ENCODE measurements at places on chromosomes 7 and 10. TPM values are rescaled to one million over a fixed set of nuclear protein-coding genes. Genes with fewer than 3 reads are reported as not detected.

Gene AUTS2
- total RNA-seq = 65.3 TPM

Gene GBX1
- not detected for total RNA-seq

Gene TMEM229A
- not detected for total RNA-seq

Gene STYXL1
- 32.5 TPM for total RNA-seq

Gene PRKG1
- total RNA-seq = 10.8 TPM

Gene RTKN2
- total RNA-seq = 2.4 TPM

Gene ATG9B
- total RNA-seq = 0.11 TPM

Gene ZNF273
- 2.8 TPM for total RNA-seq

Gene TMUB1
- total RNA-seq = 30.0 TPM

- H3K27me3 ChIP-seq = no peaks in the 10 kb centered on the region
- peaks cover 24% of the 10 kb centered on the region for H3K4me1 ChIP-seq
- no peak overlapping the region for H3K27ac ChIP-seq
- no peak for DNase-seq
- no peak overlapping the region for H3K4me3 ChIP-seq
- H3K36me3 ChIP-seq = no peaks in the 10 kb centered on the region
Observed at GRCh38 chr7:93011351-93012294, 106.2 kb downstream of the SAMD9 start.

- H3K4me1 ChIP-seq = peaks cover 20% of the 10 kb centered on the region
- no peak overlapping the region for H3K27ac ChIP-seq
- no peaks in the 10 kb centered on the region for H3K27me3 ChIP-seq
- no peak for DNase-seq
- no peak overlapping the region for H3K4me3 ChIP-seq
Observed at GRCh38 chr7:105205592-105206237, 183.0 kb downstream of the SRPK2 start.

DNA sequence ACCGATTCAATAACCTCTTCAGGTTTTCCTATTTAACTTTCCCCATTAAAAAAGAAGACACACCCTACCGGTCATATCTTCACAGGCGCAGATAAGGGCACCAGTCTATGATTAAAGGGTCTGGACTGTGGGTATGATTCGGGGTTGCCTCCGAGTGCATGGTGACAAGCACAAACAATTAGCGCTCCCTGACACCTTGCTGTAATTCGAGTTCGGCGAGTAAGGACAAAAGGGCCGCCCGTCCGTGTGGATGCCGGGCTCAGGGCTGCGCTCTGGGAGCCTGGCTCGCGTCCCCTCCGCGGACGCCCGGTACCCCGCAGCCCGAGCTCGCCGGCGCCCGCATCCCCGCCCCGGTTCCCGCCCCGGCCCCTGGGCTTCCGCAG lies 111.9 kb upstream of the RHEB start:
- no peak for DNase-seq
- H3K36me3 ChIP-seq = peaks cover 2% of the 10 kb centered on the region
- no peaks in the 10 kb centered on the region for H3K27me3 ChIP-seq
- peak overlapping the region; percentile 83 for H3K4me3 ChIP-seq

- no peak overlapping the region for H3K4me3 ChIP-seq
- no peak for DNase-seq
- H3K27ac ChIP-seq = no peak overlapping the region
- H3K36me3 ChIP-seq = no peaks in the 10 kb centered on the region
- peaks cover 4% of the 10 kb centered on the region for H3K4me1 ChIP-seq
Observed at GRCh38 chr10:8060010-8060703, 5.7 kb downstream of the GATA3 start.

- no peaks in the 10 kb centered on the region for H3K4me1 ChIP-seq
- no peak for DNase-seq
- peaks cover 5% of the 10 kb centered on the region for H3K27me3 ChIP-seq
- no peak overlapping the region for H3K4me3 ChIP-seq
- no peaks in the 10 kb centered on the region for H3K36me3 ChIP-seq
Observed at GRCh38 chr7:98826387-98826786, 43.4 kb downstream of the TMEM130 start.

DNA sequence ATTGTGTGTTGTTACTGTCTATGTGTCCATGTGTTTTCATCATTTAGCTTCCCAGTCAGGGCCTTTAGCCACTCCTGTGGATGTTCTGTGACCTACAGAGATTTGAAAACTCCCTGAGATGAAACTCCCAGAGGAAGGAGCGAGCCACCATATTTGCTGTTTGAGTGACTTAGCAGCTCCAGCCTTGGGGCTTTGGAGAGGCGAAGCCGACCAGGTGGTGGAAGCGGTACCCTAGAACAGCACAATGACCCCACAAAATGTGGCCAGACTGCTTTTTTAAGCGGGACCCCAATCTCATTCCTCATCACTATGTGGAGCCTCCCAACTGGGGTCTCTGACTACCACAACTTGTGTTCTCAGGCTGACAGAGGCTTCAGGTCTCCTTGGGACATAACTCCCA lies 323.9 kb upstream of the KCND2 start:
- no peak overlapping the region for H3K27ac ChIP-seq
- DNase-seq = no peak
- no peaks in the 10 kb centered on the region for H3K27me3 ChIP-seq
- H3K4me3 ChIP-seq = no peak overlapping the region
- H3K4me1 ChIP-seq = no peaks in the 10 kb centered on the region

DNA sequence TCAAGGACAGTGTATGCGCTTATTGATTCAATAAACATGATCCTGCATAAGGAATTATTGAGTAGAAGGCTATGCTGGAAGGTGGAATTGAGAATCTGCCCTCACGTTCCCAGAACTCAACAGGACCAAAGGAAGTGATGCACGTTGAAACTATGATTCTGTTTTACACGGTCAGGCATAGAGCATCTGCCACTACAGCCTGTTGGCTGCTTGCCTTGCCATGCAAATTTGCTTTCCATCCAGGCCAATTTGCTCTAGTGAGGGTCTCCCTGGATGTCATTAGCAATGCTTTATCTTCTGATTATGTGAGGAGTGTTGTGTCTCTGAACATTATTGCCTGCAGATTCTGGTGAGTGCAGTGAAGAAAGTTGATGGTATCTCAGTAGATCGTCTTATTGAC lies 132.9 kb downstream of the ADRA2A start:
- H3K36me3 ChIP-seq = no peaks in the 10 kb centered on the region
- H3K4me1 ChIP-seq = no peaks in the 10 kb centered on the region
- no peak overlapping the region for H3K27ac ChIP-seq
- DNase-seq = no peak
- no peaks in the 10 kb centered on the region for H3K27me3 ChIP-seq

GRCh38 chr10:31752170-31752569 lies 176.5 kb downstream of the ARHGAP12 start:
- DNase-seq = no peak
- peaks cover 40% of the 10 kb centered on the region for H3K4me1 ChIP-seq
- H3K4me3 ChIP-seq = no peak overlapping the region
- no peak overlapping the region for H3K27ac ChIP-seq

DNA sequence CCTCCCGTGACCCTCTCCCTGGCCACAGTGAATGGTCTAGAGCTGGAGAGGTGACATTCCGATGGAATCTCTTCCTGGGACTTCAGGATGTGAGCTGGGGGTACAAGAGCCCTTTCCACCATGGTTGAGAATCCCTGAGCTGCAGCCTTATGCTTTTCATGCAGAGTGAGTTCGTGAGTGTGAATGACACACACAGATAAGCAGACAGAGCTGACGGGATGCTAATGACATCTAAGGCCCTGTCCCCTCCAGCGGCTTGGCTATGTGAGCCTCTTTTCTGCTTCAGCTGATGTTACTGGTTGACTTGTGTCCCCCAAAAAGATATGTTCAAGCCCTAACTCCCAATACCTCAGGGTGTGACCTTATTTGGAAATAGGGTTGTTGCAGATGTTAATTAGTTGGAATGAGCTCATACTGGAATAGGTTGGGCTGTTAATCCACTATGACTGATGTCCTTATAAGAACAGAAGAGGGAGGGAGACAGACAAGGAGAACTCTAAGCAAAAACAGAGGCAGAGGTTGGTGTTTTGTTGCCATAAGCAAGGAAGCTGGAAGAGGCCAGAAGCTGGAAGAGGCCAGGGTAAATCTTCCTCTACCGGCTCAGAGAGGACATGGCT lies 111.1 kb upstream of the AFAP1L2 start:
- H3K4me1 ChIP-seq = peaks cover 13% of the 10 kb centered on the region
- no peak overlapping the region for H3K27ac ChIP-seq
- H3K27me3 ChIP-seq = no peaks in the 10 kb centered on the region
- no peak overlapping the region for H3K4me3 ChIP-seq

GRCh38 chr10:13103554-13103953 lies 3.6 kb downstream of the OPTN start:
- H3K4me3 ChIP-seq = no peak overlapping the region
- H3K36me3 ChIP-seq = peaks cover 15% of the 10 kb centered on the region
- H3K27me3 ChIP-seq = no peaks in the 10 kb centered on the region
- no peak overlapping the region for H3K27ac ChIP-seq
- H3K4me1 ChIP-seq = peaks cover 50% of the 10 kb centered on the region

DNA sequence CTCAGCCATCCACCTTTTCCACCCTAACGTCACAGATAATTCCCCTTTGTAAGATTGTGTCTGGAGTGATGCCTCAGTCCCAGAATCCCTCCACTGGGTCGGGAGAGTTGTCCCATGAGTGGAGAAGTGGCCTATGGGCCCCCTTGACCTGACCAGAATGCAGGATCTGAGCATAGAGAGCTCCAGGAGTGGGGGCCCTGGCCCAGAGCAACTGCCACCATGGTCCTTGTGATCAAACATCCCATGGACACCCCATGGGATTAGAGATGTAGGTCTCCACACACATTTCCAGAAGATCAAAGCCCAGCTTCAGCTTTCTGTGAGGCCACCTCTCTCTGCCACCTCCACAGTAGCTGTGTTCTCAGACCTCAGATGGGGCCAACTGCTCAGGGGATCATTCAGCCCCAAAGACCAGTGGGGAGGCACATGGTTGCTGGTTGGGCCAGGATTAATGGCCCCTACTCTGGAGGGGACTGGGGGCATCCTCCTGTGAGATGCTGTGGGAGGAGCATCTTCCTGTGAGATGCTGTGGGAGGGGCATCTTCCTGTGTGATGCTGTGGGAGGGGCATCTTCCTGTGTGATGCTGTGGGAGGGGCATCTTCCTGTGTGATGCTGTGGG lies 28.5 kb upstream of the DPYSL4 start:
- H3K27me3 ChIP-seq = no peaks in the 10 kb centered on the region
- H3K4me3 ChIP-seq = no peak overlapping the region
- no peak overlapping the region for H3K27ac ChIP-seq
- no peaks in the 10 kb centered on the region for H3K4me1 ChIP-seq
- no peak for DNase-seq

GRCh38 chr7:63925262-63925625 lies 73.4 kb upstream of the ZNF722 start:
- no peaks in the 10 kb centered on the region for H3K36me3 ChIP-seq
- H3K4me1 ChIP-seq = no peaks in the 10 kb centered on the region
- no peak overlapping the region for H3K4me3 ChIP-seq
- no peak for DNase-seq

DNA sequence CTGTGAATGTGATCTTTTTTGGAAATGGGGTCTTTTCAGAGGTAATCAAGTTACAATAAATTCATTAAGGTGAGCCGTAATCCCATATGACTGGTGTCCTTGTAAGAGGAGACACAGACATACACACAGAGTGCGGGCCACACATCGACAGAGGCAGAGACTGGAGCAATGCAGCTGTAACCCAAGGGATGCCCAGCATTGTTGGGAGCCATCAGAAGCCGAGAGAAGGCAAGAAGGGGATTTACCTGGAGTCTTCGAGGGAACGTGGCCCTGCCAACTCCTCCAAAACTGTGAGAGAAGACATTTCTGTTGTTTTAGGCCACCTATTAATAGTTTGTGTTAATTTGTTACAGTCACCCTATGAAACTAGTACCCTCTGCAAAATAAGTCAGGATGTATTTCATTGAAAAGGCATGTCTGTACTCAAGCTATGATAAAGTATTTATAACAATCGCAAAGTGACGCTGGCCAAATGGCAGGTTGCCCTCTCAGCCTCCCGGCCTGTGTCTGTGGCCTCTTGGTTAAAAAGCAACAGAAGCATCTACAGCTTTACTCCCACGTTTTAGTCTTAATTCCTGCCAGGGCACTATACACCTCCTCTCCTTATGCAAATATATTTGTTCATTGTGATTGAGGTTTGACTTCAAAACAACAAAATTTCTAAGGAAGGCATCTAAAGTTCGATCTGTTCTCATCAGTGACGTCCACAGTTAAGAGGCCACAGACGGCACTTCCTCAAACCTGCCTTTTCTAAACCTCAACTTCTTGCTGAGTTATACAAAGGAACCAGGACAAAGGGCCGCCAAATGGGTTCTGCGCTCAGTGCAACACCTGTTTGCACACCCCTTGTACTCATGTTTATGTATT lies 46.8 kb downstream of the HIPK2 start:
- DNase-seq = no peak
- H3K4me3 ChIP-seq = no peak overlapping the region
- H3K4me1 ChIP-seq = peaks cover 80% of the 10 kb centered on the region
- peak overlapping the region; percentile 94 for H3K27ac ChIP-seq
- no peaks in the 10 kb centered on the region for H3K27me3 ChIP-seq
- H3K36me3 ChIP-seq = peaks cover 13% of the 10 kb centered on the region

- H3K4me1 ChIP-seq = no peaks in the 10 kb centered on the region
- no peak overlapping the region for H3K4me3 ChIP-seq
- H3K27me3 ChIP-seq = peaks cover 7% of the 10 kb centered on the region
- no peak for DNase-seq
Observed at GRCh38 chr7:37435156-37435855, 13.4 kb downstream of the ELMO1 start.

- no peak overlapping the region for H3K27ac ChIP-seq
- no peak for DNase-seq
- no peaks in the 10 kb centered on the region for H3K36me3 ChIP-seq
- H3K4me1 ChIP-seq = no peaks in the 10 kb centered on the region
- H3K27me3 ChIP-seq = peaks cover 15% of the 10 kb centered on the region
Observed at GRCh38 chr7:142773230-142773629, 2.5 kb downstream of the PRSS2 start.

- peaks cover 9% of the 10 kb centered on the region for H3K4me1 ChIP-seq
- no peak overlapping the region for H3K4me3 ChIP-seq
- no peak overlapping the region for H3K27ac ChIP-seq
- H3K36me3 ChIP-seq = no peaks in the 10 kb centered on the region
Observed at GRCh38 chr7:106142136-106142535, 30.0 kb upstream of the SYPL1 start.

GRCh38 chr7:41842956-41843355 lies 140.1 kb upstream of the INHBA start:
- peaks cover 6% of the 10 kb centered on the region for H3K4me1 ChIP-seq
- H3K36me3 ChIP-seq = peaks cover 3% of the 10 kb centered on the region
- H3K4me3 ChIP-seq = no peak overlapping the region
- H3K27ac ChIP-seq = no peak overlapping the region

GRCh38 chr10:69744971-69745370 lies 56.7 kb upstream of the COL13A1 start:
- H3K36me3 ChIP-seq = no peaks in the 10 kb centered on the region
- peaks cover 2% of the 10 kb centered on the region for H3K27me3 ChIP-seq
- no peak overlapping the region for H3K4me3 ChIP-seq
- H3K4me1 ChIP-seq = peaks cover 24% of the 10 kb centered on the region

- no peak overlapping the region for H3K27ac ChIP-seq
- peaks cover 15% of the 10 kb centered on the region for H3K4me1 ChIP-seq
- no peaks in the 10 kb centered on the region for H3K27me3 ChIP-seq
- DNase-seq = no peak
Observed at GRCh38 chr10:121975295-121976086, 474 bp upstream of the NSMCE4A start.

GRCh38 chr10:106267591-106267990 lies 896.9 kb downstream of the SORCS1 start:
- no peak for DNase-seq
- no peak overlapping the region for H3K4me3 ChIP-seq
- H3K27ac ChIP-seq = no peak overlapping the region
- no peaks in the 10 kb centered on the region for H3K4me1 ChIP-seq

GRCh38 chr7:108202743-108203142 lies 72.6 kb upstream of the LAMB4 start:
- peaks cover 17% of the 10 kb centered on the region for H3K4me1 ChIP-seq
- DNase-seq = no peak
- no peak overlapping the region for H3K4me3 ChIP-seq

Data from osteocyte (in vitro differentiated cells).